GM06990 (cell line): ENCODE measurements at places on chromosomes 1 and 21.

- DNase-seq: no peak
Observed at GRCh38 chr1:111895017-111895416, 94.5 kb downstream of the KCND3 start.

DNA sequence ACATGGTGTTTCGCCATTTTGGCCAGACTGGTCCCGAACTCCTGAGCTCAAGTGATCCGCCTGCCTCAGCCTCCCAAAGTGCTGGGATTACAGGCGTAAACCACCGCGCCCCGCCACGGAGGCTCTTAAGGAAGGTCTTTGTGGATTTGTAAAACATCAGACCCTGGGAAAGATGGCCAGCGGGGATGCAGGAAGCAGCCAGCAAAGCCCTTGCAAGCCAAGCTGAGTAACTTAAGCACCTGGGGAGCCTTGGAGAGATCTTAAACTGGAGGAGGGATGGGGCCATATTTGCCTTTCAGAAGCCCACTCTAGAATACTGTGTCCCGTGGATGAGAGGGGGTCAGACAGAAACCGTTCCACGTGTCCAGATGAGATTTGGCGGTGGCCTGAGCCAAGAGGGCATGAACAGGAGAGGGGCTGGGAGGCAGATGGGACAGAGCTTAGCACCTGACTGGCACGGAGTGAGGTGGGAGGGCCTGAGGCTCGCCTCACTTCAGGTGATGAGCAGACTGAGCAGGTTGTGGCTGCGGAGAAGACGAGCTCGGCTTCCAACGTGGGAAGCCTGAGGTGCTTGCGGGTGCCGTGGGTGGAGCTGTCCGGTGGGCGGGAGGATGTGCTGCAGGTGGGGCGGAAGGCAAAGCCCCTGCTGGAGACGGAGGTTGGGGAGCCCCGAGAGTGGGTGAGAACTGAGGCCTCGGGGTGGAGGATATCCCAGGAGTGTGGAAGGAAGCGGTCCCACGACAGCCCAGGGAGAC lies 11.7 kb downstream of the C1orf216 start:
- peak; percentile 6 for DNase-seq

- DNase-seq: no peak
Observed at GRCh38 chr1:185132534-185132933, 24.2 kb downstream of the TRMT1L start.

DNA sequence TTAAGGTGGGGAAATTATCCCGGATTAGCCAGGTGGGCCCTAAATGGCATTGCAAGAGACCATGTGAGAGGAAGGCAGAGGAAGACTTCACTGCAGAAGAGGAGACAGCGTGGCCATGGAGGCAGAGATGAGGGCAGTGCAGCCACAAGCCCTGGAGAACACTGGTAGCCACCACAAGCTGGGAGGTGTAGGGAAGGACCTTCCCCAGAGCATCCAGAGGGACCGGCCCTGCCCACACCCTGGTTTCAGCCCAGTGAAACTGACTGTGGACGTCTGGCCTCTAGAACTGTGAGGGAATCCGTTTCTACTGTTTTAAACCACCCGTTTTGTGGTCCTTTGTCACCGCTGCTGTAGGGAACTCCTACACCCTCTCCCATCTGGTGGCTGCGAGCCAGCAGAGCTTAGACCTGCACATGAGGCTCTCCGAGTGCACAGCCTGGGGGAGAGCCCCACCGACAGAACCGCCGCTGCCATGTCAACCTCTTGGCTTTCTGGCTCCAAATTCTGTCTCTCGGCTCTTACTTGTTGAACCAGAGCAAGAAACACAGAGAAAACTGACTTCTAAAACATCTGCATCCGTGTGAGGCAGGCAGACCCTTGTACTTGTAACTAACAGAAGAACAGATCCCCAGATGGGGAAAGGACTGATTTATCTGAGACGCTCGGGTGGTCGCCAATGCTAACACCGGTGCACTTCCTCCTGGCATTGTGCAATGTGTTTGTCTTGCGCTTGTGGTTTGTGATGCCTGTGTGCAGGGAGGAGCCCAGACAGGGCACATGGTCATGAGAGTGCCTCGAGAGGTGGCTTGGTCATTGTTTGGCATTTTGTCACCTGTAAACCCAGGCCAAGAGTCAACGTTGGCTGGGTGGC lies 90.8 kb upstream of the TMPRSS2 start:
- no peak for DNase-seq

GRCh38 chr1:112803906-112804762 lies 89.0 kb upstream of the PPM1J start:
- DNase-seq: peak; percentile 46

- DNase-seq: no peak
Observed at GRCh38 chr1:48205522-48205921, 17.0 kb upstream of the SLC5A9 start.

DNA sequence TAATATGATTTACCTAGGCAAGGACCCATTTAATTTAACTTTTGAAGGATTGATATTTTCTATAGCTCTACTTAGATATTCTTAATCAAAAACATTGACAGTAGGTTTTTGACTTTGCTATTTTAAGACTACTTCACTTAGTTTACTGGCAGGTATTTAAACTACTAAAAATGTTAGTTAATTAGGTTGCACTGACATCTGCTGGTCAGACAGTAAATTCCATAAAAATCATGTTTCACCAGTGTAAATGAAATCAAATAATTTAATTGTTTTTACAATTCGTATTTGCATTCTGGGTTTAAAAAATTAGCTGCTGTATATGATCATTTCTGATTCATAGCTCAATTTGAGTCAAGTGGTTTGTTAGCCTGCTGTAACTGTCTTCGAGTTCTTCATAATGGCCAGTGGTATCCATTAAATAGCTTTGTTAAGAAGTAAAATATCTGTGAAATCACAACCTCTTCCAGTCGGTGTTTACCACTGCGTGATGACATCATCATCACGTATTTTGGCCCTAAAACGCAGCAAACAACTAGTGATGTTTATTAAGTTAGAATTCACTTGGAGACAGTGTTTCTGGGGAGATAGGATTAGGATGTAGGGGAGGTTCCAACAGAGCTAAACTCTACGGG lies 26.2 kb downstream of the EXTL2 start:
- no peak for DNase-seq

DNA sequence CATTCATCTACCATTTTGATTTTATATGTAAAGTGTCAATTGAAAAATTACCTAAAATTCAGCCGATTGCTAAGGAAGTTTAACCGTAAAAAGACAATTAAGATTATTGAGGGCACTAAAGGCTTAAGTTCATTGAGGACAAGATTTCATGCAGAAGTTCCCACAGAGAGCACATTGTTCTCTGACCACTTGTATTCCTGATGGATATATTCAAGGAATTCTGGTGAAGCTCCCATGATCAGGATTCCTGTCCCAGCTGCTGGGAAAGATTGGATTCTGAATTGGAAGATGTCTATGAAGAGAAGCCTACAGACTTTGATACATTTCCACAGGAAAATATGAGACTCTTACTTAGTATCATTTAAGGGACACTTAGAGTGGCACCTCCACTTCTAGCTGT lies 209.2 kb upstream of the KCTD3 start:
- DNase-seq: no peak

- no peak for DNase-seq
Observed at GRCh38 chr1:207628776-207629175, 16.2 kb upstream of the CR1L start.

DNA sequence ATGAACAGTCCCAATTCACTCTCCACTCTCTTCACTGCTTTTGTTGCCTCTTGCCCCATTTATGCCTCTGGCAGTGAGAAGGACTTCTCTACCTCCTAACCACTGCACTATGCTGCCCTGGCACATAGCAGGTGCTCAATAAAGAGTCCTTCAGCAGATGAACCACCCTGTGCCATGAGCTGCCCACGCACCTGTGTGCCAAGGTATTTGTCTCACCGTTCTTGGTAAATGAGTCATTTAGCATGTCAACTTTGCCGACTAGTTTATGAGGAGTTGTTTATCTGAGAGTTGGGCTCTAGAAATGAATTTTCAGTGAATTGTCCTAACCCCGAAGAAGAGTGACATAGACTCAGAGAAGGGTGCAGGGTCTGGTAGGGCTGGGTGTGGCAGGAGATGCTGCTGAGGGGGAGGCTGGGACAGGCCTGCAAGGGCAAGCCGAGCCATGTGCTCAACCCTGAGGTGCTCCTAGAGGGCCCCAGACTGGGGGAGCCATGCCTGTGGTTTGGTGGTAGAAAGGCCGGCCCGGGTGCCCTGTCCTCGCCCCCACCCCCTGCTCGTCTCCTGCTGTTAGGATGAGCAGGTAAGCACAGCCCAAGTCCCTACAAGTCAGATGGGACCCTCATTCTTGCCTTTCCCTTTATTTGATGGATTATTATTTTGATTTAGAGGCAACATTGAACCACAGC lies 654.5 kb downstream of the MATN1 start:
- DNase-seq: no peak

DNA sequence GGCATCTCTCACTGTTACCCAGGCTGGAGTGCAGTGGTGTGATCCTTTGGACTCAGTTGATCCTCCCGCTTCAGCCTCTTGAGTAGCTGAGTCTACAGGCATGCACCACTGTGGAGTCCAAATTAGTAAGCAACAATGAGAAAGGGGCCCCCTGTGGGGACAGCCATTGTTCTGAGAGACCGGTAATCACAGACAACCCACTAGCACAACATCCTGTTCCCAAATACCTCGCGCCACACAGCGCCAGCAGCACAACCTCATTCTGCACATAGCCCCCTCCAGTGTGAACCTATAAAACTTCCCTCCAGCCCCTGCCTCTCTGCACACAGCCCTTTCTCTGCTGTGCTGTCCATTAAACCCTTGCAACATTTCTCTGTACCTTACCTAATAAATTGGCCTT lies 226.4 kb downstream of the DYRK1A start:
- no peak for DNase-seq

- no peak for DNase-seq
Observed at GRCh38 chr1:15218287-15219279, 28.4 kb upstream of the FHAD1 start.

DNA sequence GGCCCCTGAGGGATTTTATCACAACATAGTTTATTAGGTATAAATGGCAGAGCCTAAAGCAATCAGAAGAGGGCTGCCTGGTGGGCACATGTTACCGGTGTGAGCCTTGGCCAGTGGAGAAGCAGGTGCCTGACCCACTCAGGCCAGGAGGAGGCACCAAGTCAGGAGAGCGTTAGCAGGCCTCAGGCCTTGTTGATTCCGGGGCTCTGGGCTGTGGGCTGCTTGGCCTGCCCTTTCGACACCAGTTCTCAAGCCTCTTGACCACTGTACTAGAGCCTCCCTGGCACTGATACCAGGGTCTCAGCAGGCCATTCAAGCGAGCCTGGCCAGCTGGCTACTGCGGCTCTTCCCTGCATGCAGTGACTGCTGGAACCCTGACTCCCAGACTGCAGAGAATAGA lies 20.8 kb downstream of the CLDN14 start:
- DNase-seq: no peak

GRCh38 chr1:12124693-12125421 lies 41.9 kb upstream of the TNFRSF1B start:
- DNase-seq: no peak

DNA sequence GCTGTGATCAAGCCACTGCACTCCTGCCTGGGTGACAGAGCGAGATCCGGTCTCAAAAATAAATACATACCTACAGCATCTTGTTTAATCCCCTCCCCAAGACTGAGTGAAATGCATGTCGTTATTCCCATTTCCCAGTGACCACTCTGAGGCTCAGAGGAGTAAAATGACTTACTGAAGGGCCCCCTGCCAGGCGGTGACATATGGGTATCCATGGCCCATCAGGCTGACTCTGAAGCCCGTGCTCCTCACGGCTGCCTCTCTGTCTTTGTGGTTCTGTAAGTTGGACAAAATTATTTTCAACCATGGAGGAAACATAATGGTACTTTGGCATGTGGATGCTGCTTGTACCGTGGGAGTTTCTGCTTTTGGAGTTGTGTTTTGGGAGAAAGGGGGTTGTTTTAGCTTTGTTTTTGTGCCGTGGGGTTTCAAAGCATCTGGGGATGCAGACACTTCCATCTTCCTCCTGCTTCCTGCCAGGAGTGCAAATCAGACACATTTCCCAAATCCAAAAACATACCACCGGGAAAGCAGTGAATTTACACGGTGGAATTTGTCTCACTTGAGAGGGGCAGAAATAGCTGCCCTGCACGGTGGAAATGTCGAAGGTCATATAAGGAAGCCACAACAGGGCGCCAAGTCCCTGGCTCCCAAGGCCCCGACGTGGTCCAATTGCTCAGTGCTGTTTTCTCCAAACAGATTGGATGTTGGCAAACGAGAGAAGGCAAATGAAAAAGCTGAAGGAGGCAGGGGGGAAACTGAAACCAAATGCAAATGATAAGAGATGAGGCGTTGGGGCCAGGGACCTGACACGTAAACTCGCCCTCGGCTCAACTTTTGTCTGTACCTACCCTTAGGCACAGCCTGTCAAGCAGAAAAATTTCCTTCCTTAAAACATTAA lies 17.1 kb upstream of the PINK1 start:
- peak; percentile 20 for DNase-seq

DNA sequence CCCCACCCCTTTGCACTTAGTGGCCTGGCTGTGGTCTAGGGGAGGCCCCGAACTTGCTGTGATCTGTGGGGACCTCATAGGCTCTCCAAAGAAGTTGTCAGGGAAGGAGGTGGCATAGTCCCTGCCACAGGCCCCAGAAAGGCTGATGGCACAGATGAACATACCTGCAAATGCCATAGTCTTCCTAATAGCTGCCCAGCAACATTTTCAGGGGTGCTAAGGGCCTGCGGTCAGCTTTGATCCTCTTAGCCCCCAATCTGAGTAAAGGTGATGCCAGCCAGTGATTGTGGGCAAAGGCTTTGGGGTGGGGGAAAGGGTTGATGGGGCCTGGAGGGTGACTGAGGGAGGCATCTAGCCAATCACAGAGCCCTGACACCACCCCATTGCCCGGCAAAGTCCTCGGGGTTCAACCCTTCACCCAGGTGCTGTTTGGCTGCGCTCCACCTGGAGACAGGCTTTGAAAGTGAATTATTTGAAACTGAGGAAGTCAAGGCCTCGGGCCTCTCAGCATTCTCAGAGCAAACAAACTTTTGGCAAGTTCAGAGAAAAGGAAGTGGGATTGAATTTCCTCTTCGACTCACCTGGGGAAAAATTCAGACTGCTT lies 35.8 kb downstream of the PAX7 start:
- no peak for DNase-seq

DNA sequence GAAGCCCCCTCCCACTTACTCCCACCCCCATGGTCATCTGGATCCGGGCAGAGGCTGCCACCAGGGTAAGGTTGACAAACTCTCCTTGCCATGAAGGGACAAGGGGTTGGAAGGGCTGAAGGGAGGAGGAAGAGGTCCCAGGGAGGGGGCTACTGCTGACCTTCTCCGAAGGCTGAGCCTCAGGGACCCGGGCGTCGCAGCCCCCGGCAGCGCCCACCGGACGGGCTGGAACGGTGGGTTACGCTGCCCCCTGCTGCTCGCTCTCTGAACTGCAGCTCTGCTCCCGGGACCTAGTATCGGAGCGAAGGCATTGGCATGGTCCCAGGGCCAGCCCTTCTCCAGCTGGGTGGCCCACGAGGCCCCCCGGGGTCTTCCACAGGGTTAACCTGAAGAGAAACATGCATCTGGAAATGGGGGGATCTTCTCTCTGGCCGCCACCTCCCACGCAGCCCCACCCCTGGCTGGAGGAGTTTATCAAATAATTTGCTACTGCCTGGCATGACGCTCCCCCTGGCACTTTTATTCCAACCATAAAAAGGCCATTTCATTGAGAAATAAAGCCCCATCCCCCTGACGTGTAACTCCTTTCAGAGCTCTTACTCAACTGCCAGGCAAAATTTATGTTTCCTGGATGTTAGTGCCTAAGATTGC lies 70.4 kb upstream of the TARDBP start:
- peak; percentile 39 for DNase-seq
